Subcutaneous adipose tissue (tissue), 4 donors: ENCODE measurements at places on chromosomes 7 and 10. TPM values are rescaled to one million over a fixed set of nuclear protein-coding genes. Genes with fewer than 3 reads are reported as not detected.

LLCFC1 gene
- total RNA-seq, result not detected

MMD2 gene
- not detected for total RNA-seq

FKBP6 gene
- not detected for total RNA-seq

SEC61A2 gene
- total RNA-seq, result 3.7 TPM

ZNF789 gene
- 6.0 TPM for total RNA-seq

ZNF775 gene
- total RNA-seq, result 4.2 TPM

ZNF438 gene
- total RNA-seq, result 17.6 TPM

FFAR4 gene
- 1.1 TPM for total RNA-seq

FEZF1 gene
- total RNA-seq, result not detected

VENTX gene
- 1.3 TPM for total RNA-seq

AFAP1L2 gene
- 2.7 TPM for total RNA-seq
